Esophagus muscularis mucosa (tissue), 4 donors: ENCODE measurements at places on chromosomes 6 and 20.

DNA sequence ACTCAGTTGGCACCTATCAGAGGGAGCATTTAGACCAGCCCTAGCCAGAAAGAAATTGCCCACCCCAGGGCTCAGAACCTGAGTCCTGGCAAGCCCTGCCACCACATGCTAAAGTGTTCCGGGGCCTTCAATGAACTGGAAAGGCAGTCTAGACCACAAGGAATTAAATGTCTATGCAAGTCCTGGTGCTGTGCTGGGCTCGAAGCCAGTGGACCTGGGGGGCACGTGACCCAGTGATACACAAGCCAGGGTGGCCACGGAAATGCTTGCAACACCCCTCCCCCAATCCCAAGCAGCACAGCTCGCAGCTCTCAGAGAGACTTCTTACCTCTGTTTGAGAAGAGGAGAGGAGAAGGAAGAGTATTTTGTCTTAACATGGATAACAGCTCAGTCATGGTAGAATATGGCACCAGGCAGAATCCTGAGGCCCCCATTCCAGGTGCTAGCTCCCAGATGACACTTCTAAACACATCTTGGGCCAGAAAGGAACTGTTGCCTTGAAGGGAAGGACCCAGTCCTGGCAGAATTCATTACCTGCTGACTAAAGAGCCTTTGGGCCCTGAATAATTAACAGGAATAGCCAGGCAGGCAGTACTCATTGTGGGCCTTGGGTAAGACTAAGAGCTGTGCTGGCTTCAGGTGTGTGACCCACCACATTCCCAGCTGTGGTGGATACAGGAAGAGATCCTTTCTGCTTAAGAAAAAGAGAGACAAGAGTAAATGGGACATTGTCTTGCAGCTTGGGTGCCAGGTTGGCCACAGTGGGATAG lies 111.3 kb downstream of the BTBD9 start:
- DNase-seq, result no peak

DNA sequence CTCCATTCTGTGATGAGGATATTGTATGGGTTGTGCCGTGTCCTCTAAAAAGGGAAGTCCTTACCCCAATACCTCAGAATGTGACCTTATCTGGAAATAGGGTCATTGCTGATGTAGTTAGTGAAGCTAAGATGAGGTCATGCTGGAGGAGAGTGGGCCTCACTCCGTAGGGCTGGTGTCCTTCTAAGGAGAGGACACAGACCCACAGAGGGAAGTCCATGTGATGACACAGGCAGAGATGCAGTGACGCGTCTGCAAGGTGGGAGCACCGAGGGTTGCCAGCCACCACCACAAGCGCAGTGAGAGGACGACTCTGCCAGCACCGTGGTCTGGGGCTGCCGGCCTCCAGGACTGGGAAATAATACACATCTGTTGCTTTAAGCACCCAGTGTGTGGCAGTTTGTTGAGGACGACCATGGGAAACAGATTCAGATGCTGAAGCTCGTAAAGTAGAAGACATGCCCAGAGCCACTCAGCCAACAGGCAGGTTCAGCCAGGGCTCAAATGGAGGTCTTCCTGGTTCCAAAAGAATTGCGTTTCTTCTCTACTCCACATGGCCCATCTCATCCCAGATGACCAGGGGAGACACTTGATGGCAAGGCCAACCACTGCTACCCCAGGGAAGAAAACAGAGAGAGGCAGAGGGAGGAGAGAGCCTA lies 59.2 kb upstream of the DUSP22 start:
- DNase-seq, result no peak

DNA sequence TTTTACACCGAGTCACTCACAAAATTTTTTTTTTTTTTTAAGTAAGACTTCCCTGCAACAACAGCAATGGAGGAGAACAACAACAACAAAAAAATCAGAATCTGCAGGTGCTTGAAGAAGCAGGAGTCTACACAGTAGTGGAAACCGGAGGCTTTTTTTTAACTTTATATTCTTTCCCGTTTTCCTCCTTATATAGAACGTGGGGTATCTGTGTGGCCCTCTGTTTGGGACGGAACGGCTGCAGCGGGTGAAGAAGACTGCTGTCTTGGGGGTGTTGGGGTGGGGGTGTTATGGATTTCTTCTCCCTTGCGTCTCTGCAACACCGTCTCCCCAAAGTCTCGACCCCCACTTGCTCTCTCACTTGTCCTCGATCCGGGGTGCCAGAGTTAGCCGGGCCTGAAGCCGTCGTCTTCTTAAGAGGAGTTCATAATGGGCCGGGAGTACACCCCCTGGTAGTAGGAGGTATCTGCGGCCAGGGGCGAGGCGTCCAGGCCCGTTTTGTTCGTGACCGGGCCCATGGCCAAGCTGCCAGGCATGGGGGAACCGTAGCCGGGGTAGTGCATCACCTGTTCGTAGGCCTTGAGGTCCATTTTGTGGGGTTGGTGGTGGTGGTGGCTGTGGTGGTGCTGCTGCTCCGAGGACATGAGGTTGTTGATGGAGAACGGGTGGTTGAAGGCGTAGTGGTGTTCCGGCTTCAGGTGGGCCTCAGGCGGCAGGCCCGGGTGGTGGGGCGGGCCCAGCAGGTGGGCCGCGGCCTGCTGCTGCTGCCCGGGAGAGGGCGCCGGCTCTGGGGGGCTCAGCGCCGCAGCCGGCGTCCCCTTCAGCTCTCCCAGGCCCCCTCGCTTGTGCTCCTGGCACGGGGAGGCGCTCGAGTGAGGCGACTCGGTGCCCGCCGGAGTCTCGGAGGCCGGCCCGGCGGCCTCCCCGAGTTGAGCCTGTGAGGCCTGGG lies 2.7 kb downstream of the FOXA2 start:
- no peak for DNase-seq

DNA sequence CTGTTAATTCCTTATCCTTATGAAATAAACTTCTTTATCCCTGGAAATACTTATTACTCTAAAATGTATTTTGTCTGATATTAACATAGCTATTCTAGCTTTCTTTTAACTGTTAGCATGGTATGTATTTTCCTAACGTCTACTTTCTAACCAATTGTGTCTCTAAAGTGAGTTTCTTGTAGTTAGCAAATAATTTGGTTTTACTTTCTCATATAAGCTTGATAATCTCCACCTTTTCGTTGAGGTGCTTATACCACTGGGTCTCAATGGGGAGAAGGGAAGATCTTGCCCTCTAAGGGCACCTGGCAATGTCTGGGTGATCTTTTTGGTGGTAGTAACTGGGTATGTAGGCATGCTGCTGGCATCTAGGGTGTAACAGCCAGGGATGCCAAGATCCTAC lies 25.7 kb downstream of the ZNF334 start:
- no peak for DNase-seq

GRCh38 chr6:156910011-156910334 lies 132.8 kb downstream of the ARID1B start:
- no peak for DNase-seq

DNA sequence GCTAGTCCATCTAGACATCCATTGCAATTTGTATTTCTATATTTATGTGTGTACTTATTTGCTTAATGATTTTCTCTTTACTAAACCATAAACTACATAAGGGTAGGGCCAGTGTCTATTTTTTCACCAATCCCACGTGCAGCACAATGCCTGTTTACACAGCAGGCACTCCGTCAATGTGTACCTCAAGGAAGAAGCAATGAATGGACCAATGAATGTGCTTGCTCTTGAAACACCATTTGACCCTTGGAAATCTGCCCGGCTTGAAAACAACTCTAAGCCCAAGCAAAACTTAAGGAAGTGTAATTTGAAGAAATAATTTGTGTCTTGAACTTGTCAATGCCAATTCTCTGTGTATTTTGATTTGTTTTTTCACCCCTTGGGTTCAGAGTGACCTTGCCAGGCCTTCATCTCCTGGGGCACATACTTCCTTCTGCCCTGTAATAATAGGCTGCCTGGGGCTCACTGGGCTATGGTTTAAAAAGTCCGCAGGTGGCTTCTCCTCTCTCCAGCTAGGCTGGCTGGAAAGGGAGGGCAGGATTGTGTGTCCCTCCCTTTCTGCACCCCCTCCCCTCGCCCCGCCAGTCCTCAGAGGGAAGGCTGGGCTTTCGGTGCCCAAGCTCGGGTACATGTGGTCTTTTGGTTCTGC lies 140.8 kb upstream of the ARMC2 start:
- DNase-seq, result no peak

- DNase-seq, result no peak
Measured at GRCh38 chr6:43271103-43271815, 26.8 kb upstream of the SLC22A7 start.

GRCh38 chr20:44209686-44210405 lies 725 bp downstream of the OSER1 start:
- DNase-seq, result no peak

DNA sequence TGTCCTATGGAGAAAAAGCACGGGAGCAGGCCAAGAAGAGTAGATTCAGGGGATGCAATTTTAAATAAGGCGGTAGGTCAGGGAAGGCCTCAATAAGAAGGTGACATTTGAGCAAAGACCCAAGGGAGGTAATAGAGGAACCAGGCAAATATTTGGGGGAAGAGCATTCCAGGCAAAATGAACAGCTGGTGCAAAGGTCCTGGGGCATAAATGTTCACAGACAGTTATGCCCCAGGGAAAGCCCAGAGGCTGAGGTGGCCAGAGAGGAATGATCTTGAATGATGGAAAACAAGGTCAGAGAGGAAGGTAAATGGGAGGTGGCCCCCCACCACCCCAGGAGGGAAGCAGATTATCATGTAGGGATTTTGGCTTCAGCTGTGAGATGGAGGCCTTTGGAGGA lies 47.4 kb upstream of the SIRPA start:
- DNase-seq, result no peak
